Chondrocyte (in vitro differentiated cells): ENCODE measurements at places on chromosomes 5 and 9. TPM values are rescaled to one million over a fixed set of nuclear protein-coding genes. Genes with fewer than 3 reads are reported as not detected.
A peak's percentile ranks its signal among the peaks of the same experiment; 100 is the strongest.

The NAIF1 gene
- 6.8 to 8.8 TPM (median 7.8 TPM) in 3 replicates for total RNA-seq

DNA sequence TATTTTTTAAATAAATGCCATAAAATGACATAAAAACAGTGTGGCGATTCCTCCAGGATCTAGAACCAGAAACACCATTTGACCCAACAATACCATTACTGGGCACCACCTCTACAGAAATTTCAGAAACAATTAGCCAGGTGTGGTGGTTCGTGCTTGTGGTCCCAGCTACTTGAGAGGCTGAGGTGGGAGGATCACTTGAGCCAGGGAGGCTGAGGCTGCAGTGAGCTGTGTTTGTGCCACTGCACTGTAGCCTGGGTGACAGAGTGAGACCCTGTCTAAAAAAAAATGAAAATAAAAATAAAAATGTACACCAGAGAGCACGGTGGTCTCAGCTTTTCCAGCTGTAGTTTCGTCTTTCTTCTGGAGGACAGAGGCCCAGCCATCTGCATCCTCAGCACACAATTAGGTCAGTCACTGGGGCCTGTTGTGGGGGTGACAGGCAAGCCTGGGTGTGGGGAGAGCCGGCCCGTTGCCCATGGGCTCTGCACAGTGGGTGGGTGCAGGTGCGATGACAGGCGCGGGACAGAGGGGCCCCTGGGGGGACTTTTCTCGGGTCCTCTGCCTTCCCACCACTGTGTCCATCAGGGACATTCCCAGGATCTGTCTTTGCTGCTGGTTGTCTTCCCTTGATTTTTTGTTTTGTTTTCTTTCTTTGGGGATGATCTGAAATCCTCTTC lies 9.8 kb downstream of the COL5A1 start:
- peak; percentile 64 for DNase-seq

The TMEM252 gene
- total RNA-seq, result not detected in 3 replicates

- no peak for DNase-seq
Measured at GRCh38 chr5:150034662-150035061, 34.1 kb downstream of the HMGXB3 start.

The IRX1 gene
- 2.3 to 9.8 TPM (median 2.9 TPM) in 3 replicates for total RNA-seq

DNA sequence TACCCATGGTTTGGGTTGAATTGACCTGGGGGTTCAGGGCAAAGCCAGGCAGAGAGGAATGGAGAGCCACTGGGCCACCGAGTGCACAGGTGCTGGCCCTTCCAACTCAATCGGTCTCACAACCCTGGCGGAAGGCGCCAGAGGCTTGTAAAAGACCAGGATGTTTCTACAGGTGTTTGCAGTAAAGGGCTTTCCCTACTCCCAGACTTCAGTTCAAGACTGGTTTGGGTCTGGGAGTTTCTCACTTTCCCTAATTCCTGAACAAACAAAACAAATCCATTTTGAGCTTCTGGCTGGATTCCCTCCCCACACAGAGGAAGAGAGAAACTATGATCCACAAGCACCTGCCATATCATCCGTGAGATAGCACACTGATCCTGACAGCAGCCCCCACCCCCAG lies 125.2 kb upstream of the KLF4 start:
- DNase-seq, result no peak
